AG09319 (cell line): ENCODE measurements at places on chromosomes 16 and 17.

- no peak for DNase-seq
These were observed 19.5 kb downstream of the LYRM1 start for GRCh38 chr16:20920091-20920490.

GRCh38 chr16:57809276-57810196 is 7.2 kb upstream of the KIFC3 start:
- DNase-seq = no peak

- peak; percentile 22 for DNase-seq
These were observed 52.2 kb downstream of the TUBD1 start for GRCh38 chr17:59840329-59841090.

DNA sequence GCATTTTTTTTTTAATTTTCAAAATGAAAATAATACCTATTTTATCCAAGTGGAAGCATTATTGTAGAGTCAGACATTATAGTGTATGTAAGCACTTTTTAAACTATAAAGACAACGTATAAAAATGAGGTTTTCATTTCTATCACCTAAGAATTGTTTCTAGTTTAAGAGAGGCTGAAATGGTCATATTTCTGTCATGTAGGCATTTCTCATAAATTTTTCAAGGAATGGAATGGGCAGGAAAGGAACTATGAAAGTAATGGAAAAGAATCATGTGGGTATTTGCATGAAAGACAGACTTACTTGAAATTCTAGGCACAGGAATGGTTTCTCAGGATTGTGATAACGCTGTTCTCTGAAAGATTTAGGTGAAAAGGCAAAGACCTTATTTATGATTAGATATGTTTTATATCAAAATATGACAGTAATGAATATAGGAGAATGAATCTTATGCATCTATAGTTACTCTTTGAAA is 67.4 kb downstream of the PPM1E start:
- no peak for DNase-seq

GRCh38 chr17:67004181-67004580 is 39.7 kb downstream of the CACNG4 start:
- DNase-seq = no peak
